ENCODE measurements at places on chromosomes 7 and 10.

DNA sequence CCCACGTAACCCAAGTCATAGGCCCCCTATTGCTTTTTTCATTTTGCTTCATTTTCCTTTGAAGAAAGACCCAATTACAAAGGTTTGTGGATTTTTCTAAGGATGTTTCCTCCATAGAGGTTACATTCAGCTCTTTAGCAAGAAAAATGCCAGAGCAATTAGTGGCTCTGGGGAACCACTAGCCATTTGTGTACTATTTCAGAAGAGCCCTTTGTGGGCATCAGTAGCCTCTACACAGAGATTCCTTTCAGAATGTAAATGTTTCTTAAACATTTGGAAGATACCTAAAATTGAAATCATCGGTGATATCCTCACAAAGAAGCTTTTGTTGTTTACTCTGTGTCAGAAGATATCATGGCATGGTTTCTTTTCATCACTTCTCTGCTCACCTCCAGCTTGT lies 291.0 kb upstream of the KMT2E start:
- no peak for DNase-seq

DNA sequence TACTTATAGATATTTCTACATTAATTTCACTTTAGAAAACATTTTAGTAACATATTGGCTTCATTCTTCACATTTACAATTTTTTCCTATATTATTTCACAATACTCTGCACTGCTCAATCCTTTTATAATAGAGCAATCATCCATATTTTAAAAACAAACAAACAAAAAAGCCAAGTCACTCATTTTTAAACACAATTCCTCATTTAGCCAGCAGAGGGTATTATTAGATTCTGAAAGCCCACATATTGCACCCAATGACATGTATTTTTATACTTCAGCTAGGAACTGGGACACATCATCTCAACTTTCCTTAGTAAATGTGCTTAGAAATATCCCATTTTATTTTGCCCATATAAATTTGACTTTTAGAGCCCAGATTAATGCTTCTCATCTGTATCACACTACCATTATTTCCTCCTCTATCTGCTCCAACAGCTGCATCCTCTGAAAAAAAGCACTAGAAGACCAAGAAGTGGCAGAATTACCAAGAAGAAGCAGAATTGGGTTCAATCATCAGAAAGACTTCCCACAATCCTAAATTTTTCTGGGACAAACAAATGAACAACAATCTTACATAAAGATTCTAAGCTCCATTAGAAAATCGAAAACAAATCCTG lies 29.5 kb downstream of the CTNNA3 start:
- peak; percentile 6 for DNase-seq

- DNase-seq, result no peak
These were observed 121.3 kb downstream of the MYL10 start for GRCh38 chr7:101507791-101508252.

- peak; percentile 18 for DNase-seq
These were observed 1183.9 kb upstream of the C7orf33 start for GRCh38 chr7:147406521-147407135.

GRCh38 chr7:134311807-134312206 lies 4.9 kb downstream of the SLC35B4 start:
- no peak for DNase-seq

- no peak for DNase-seq
These were observed 49.4 kb upstream of the RET start for GRCh38 chr10:43027331-43027955.

GRCh38 chr7:19009241-19009935 lies 108.0 kb downstream of the TWIST1 start:
- DNase-seq, result peak; percentile 31

GRCh38 chr7:108234971-108235450 lies 104.8 kb upstream of the LAMB4 start:
- no peak for DNase-seq

- DNase-seq, result no peak
These were observed 159.3 kb downstream of the BMPER start for GRCh38 chr7:34064519-34065158.

- DNase-seq, result no peak
These were observed 577.5 kb downstream of the INHBA start for GRCh38 chr7:41125343-41125742.

DNA sequence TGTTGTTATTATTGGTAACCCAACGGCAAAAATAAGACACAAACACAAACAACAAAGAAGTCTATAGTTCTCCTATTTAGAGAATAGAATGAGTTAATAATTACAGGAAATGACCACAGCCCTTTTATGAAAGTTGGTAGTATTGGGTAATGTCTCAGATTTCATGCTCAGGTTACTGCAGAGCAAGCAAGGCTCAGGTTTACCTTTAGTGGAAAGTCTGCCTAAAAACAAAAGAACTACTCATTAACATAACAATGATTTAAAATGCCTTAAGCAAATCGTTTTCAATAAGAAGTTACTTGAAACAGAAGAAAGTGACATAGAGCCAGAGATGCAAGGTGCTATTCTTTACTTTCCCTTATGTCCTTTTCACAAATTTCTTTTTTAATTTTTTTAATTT lies 441.2 kb downstream of the PLXDC2 start:
- DNase-seq, result no peak

GRCh38 chr10:123570898-123571515 lies 95.1 kb upstream of the GPR26 start:
- DNase-seq, result no peak

GRCh38 chr10:95660283-95660682 lies 3.8 kb upstream of the ALDH18A1 start:
- peak; percentile 58 for DNase-seq

GRCh38 chr10:128052696-128053095 lies 73.5 kb downstream of the MKI67 start:
- no peak for DNase-seq

GRCh38 chr7:41886262-41886900 lies 183.5 kb upstream of the INHBA start:
- DNase-seq, result peak; percentile 84

GRCh38 chr7:36887233-36887632 lies 162.9 kb upstream of the AOAH start:
- DNase-seq, result no peak

DNA sequence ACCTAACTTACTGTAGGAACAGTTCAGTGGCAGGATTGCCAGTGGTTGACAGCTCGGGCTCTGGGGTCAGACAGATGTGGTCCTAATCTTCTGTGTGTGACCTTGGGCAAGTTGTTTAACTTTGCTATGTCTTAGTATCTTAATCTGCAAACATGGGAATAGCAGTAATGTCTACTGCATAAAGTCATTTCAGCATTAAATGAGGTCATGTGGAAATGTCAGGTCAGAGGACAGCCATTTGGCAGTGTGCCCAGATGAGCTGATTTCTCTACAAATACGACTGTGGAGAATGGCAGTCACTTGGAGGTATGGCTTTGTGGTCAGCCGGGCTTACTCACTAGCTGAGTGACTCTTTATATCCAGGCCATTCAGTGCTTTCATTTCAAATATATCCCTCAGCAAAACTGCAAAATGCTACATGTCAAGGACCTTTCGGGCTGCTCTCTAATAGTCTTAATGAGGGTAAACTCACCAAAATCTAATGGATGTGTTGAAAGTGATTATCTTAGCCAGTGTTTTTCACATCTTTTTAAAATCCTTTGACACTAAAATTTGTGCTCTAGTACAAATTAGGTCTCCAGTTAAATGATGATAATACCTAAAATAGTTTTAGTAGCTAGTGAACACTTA lies 171.4 kb downstream of the ST7 start:
- peak; percentile 82 for DNase-seq

GRCh38 chr7:93997868-93998267 lies 6.3 kb downstream of the BET1 start:
- no peak for DNase-seq

GRCh38 chr10:60390224-60390626 lies 550 bp upstream of the ANK3 start:
- no peak for DNase-seq

DNA sequence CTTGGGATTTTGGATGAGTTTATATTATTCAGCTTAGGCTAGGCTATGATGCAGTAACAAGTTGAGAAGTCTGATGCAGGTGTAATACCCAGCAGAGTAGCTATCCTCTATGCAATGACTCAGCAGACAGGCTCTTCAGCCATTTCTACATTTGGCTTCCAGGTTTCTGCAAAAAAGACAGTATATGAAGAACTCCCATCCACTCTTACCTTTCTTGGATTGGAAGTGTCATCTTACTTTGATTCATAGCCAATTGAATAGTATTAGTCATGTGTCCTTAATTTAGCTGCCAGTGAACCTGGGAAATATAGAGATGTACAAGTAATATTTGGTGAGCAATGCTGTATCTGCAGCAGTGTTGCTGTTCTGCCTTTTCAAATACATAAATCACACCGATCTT lies 127.8 kb upstream of the NPSR1 start:
- no peak for DNase-seq

DNA sequence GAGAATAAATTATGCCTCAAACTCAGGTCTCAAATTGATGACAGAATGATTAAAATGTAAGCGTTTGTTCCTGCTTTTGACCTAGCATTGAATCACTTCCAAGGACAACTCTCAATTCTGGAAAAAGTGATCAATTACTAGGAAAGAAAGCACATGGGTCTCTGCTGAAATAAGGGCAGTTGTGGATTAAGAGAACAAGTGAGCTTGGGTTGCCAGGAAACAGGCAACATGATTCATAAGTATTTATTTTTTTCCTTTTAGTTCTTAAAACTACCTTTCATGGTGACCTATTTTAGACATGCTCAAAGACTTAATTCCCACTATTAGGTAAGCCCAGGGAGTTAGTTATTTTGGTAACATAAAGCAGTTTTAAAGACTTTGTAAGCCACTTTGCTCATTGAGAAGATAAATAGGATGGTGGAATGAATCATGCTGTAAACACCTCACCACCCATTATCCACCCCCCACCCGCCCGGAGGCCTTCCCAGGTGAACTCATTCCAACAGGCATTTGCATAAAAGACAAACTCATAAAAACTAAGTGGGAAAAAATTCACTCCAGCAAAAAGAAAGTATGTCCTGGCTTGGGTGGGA lies 728.3 kb downstream of the SORCS1 start:
- no peak for DNase-seq

- DNase-seq, result no peak
These were observed 46.4 kb downstream of the TYW1B start for GRCh38 chr7:72781631-72782030.

DNA sequence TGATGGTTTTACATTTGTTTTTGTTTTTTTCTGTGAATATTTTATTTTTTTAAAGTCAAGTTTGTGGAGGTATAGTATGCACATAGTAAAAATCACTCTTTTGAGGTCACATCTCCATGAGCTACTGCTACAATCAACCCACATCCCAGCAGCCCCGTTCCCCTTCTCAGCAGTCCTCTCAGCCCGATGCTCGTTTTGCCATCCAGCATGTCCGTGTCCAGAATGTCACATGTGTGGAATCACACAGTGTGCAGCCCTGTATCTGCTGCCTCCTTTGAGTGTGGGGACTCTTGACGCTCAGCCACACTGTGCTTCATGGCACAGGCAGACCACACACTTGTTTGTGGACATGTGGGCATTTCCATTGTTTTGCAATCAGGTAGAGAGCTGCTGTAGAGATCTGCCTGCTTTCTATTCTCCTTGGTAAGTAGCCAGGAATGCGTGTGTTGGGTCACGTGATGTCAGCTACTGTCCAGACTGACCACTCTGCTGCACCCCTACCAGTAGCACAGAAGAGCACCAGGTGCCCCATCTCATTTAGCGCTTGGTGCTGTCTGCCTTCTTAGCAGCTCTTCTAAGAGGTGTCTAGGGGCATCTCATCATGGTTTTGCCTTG lies 71.6 kb upstream of the CAMK2B start:
- DNase-seq, result no peak

DNA sequence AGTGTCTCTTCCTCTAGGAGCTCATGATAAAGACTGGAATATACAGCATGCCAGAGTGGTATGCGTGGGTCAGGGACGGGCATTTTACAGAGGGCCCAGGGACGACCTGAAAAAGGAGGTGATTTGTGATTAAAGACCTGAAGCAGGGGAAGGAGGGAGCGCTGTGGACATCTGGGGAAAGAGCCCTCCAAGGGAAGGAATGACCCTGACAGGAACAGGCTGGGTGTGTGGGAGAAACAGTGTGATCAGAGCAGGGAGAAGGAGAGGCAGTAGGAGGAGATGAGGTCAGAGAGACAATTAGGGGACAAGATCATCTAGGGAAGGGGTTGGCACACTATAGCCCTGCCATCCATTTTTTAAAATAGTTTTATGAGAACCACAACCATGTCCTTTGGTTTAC lies 3.4 kb upstream of the RASSF4 start:
- DNase-seq, result no peak

- no peak for DNase-seq
These were observed 435.6 kb upstream of the C7orf33 start for GRCh38 chr7:148155000-148155399.

DNA sequence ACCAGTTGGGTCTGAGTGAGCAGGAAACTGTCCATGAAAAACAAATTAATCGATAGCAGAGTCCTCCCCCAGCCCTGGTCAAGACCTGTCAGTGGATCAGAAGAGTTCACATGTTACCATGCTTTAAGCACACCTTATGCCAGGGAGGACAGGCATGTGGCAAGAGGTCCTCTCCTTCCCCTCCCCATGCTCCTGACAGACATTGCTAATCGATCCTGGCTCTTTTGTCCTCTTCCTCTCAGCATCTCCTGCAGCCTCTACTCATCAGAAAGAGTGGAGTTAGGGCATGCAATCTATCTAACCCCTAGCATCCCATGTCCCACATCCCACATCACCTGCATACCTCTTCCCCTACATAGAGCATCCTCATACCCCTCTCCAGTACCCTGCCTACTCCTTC lies 117.1 kb upstream of the TCF7L2 start:
- DNase-seq, result no peak

GRCh38 chr10:35564341-35564968 lies 40.7 kb upstream of the GJD4 start:
- DNase-seq, result peak; percentile 39

- DNase-seq, result no peak
These were observed 811 bp downstream of the SLIT1 start for GRCh38 chr10:97184971-97185325.

Measured in AG08395 (cell line).